ENCODE measurements at places on chromosomes 7 and 10. TPM values are rescaled to one million over a fixed set of nuclear protein-coding genes. Genes with fewer than 3 reads are reported as not detected.

The FAM25A gene
- not detected for total RNA-seq

The PILRA gene
- not detected for total RNA-seq

The DRGX gene
- total RNA-seq = not detected

The DYDC2 gene
- not detected for total RNA-seq

The HACD1 gene
- total RNA-seq = 11.6 TPM

The GDF2 gene
- total RNA-seq = not detected

The SPDYE5 gene
- total RNA-seq = not detected

The AGR3 gene
- not detected for total RNA-seq

The AKR1C3 gene
- total RNA-seq = 163 TPM

The COBL gene
- total RNA-seq = not detected

The TMEM176A gene
- total RNA-seq = not detected

The GPR22 gene
- not detected for total RNA-seq

The KLF14 gene
- not detected for total RNA-seq

The CCL26 gene
- not detected for total RNA-seq

All from aortic smooth muscle cell (primary cell).